ENCODE measurements at places on chromosomes 3 and 15. TPM values are rescaled to one million over a fixed set of nuclear protein-coding genes. Genes with fewer than 3 reads are reported as not detected.
A peak's percentile ranks its signal among the peaks of the same experiment; 100 is the strongest.

DNA sequence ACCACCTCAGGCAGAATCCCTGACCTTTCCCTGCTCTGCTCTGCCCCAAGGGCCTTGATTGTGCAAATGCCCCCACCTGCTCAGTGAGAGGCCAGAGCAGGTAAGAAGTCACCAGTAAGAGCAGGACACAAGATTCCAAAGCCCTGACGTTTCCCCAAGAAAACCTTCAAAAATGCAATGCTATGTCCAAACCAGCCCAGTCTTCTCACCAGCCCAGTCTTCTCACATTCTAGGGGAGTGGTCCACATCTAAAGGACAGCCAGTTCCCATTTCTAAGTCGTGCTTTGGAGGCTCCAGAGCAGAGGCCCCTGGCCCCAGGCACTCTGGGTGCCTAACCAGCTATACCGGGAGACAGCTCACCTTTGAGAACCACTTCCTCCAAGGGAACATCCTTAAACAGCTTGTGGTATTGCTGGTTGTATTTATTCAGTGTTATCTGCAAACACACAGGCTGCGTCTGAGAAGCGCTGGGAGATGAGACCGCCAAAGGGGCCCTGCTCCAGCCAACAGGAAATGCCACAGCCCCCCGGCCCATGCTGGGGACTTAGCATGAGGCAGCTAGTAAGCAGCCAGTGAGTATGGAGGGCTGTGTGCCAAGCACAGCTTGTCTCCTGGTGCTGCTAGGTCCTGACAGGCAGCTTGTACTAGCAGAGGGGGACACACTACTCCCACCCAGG is 29.3 kb downstream of the GRAMD2A start:
- no peak for DNase-seq

DNA sequence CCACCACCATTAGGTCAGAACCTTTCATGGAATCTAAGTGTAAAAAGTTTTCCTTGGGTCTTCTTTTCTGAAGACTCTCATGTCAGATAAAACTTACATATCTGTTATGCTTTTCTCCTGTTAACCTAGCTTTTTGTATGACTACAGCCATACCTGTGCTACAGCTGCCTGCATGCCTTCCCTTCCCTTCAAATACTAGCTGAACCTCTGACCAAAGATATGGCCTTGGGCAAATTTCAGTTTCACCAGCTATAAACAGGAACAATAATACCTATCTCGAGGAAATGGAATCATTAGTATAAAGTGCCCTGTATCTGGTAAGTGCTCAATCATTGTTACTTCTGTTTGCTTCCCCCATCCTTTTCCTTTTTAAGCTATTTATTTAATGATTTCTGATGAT is 25.0 kb downstream of the GLB1 start:
- DNase-seq: no peak

GRCh38 chr15:47961401-47962090 is 159.2 kb upstream of the SLC24A5 start:
- DNase-seq: no peak

GRCh38 chr15:38652998-38653397 is 88.4 kb upstream of the RASGRP1 start:
- no peak for DNase-seq

DNA sequence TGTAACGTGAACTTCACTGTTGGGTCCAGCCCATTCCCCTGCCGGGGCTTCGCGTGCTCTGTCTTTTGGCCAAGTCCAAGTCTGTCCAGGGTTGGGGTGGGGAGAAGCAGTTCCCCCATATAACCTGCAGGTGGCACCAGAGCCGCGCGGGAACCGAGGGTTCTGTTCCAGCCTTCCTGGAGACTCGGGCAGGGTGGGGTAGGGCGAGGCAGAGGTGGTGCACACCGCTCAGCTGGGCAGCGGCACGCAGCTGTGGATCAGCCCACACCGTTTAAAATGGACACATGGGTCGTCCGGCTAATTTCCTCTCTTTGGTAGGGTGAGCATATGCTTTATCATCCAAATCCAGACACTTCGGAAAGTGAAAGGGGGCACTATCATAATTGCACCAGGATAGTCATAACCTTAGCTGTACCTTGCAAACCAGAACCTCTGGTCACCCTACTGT is 118.1 kb downstream of the TBC1D2B start:
- peak; percentile 60 for DNase-seq

The SCAMP5 gene
- total RNA-seq: 0.51 TPM

The TM6SF1 gene
- total RNA-seq: not detected

The TTC21A gene
- 1.5 TPM for total RNA-seq

The KCNH8 gene
- not detected for total RNA-seq

Data from LHCN-M2 (cell line).